ENCODE measurements at places on chromosomes 7 and 10.

GRCh38 chr7:79893991-79894390 lies 240.6 kb upstream of the GNAI1 start:
- no peak for DNase-seq

DNA sequence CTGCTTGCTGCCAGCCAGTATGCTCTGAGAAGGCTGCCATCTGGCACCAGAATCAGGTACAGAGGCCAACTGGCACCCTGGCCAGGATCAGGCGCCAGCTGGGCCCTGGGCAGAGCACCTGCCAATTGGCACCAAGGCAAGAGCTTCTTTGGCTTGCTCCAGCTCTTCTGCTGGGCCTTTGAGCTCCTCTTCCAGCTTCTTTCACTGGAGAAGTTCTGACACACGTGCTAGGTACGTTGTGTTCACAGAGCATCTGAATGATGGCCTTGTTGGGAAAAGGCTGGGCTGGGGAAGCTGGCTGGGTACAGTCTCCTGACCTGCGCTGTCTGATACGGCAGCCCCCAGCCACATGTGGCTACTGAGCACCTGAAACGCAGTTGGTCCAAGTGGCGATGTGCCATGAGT lies 31.7 kb upstream of the OPALIN start:
- no peak for DNase-seq

DNA sequence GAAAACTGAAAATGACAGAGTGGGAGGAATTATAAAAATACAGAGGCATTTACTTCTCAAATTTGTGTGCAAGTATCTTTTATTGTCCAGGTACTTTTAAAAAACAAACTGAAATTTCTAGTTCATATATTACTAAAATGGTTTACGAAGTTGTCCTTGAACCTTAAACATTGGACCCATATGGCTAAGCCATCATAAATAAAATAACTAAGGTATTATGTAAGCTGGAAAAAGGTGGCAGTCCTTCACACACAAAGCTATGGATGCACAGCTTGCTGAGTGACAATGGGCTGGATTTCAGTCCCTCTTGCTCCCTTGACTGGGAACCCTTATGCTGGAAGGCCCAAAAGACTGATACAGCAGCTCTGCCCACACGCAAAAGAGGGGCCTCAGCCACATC lies 66.1 kb downstream of the COBL start:
- no peak for DNase-seq

DNA sequence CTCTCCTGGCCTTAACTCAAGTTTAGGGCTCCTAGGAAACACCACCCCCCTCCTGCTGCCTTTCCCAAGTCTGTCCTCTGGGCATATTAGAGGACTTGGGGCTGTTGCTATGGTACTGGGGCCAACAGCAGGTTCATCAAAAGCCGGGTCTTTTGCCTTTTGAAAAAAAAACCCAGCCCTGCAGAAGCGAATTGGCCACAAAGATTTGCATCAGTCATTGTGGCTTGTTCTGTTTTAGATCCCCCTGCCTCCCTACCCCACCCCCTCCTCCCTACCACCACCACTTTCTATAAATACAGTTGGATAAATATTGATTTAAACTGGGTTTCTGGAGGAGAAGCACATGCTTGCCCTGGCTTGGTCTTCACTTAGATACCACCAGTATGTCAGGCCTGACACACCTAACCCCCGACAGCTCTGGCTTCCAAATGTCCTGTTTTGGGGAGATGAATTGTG lies 7.0 kb downstream of the MXI1 start:
- no peak for DNase-seq

- no peak for DNase-seq
Measured at GRCh38 chr10:105291571-105291970, 650.5 kb downstream of the SORCS3 start.

DNA sequence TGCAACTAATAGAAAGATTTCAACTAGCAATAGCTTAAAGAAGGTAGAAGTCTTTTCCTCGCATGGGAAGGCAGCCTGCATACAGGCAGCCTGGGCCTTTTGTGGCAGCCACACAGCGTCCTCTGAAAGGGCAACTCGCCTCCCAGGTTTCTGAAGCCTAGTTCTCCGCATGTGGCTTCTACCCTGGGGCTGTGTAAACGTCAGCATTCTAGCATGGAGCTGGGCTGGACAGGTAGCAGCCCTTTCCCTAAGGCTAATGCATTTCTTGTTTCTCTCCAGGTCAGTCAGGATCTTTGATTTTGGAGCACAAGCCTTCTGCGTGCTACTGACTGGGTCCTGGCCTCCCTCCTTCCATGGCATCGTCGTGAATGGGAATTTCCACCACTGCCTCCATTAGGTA lies 23.8 kb upstream of the SEC61G start:
- DNase-seq: no peak

DNA sequence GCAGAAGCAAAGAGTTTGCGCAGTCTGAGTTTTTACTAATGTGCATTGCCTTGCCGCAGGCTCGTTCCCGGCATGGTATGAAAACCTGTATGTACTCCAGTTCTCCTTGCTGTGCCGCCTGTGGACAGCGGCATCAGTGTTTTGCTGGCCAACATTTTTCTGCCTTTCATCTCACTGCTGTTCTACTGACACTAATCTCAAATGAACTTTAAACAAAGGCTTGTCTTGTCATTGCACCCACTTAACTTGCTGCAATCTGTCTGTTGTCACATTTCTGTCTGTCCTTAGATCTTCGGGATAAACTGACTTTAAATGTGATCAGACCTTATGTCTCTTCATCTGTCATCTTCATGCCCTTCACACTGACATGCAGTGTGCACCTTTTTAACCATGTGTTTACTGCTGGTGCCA lies 71.7 kb upstream of the ZNRF2 start:
- DNase-seq: no peak

- no peak for DNase-seq
Measured at GRCh38 chr10:33884604-33885003, 550.1 kb upstream of the NRP1 start.

Measured in AG09319 (cell line).